Adrenal gland (tissue), 19 donors: ENCODE measurements at places on chromosomes 7 and 10. TPM values are rescaled to one million over a fixed set of nuclear protein-coding genes. Genes with fewer than 3 reads are reported as not detected.

DNA sequence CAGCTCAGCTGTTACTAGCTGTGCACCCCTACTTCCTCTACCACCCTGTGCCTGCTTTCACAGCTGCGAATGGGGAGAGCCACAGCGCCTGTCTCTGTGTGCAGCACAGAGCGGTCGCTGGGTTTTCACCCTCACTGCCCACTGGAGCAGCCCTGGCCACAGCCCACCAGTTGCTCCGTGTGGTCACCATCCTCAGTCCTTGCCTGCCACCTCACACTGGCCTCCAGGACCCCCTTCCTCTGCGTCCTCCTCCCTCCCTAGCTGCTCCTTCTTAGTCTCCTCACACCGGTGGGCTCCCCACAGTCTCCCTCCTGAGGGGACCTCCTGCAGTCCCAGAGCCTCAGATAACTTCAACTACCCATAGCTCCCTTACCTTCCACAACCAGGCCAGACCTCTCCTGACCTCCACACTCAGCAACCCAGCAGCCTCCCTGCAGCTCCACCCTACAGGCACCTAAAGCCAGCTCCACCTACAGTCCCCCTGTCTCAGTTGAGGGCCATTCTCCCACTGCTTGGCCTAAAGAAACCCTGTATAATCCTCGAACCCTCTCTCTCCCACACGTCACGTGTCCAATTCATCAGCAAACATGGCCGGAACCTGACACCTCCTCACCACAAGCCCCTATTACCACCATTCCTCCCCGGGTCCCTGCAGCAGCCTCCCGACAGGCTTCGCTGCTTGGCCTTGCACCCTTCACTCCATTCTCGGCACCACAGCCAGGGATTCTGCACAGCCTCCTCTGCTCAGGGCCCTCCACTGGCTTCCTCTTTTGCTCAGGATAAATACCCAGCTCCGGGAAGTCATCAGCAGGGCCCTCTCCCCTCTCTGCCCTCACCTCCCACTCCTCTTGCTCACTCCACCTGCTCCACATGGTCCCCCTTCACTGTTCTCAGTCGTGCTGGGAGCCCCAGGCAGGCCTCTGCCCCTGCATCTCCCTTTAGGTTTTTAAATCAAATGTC lies 28.1 kb downstream of the PLAC9 start:
- no peak for DNase-seq

GRCh38 chr10:20988357-20988983 lies 91.4 kb upstream of the NEBL start:
- no peak for DNase-seq

GRCh38 chr7:1108264-1108920 lies 20.5 kb downstream of the GPER1 start:
- DNase-seq, result no peak

DNA sequence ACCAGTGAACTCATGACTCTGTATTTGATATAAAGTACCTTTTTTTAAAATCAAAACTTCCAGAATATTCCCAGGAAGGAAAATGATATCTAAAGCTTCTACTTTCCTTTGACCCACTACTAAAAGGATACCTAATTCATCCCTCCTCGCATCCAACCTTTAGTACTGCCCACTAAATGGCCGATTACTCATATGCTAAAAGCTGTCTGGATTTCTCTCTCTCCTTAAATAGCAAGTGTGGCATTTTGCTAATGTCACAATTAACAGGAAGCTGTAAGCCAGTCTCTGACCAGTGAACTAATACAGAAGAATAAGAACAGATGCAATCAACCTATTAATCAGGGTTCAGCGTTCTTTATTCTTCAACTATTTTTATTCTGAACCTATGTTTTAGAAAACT lies 59.0 kb downstream of the DNAJB9 start:
- DNase-seq, result no peak

- no peak for DNase-seq
Measured at GRCh38 chr10:21479570-21480315, 45.7 kb downstream of the SKIDA1 start.

DNA sequence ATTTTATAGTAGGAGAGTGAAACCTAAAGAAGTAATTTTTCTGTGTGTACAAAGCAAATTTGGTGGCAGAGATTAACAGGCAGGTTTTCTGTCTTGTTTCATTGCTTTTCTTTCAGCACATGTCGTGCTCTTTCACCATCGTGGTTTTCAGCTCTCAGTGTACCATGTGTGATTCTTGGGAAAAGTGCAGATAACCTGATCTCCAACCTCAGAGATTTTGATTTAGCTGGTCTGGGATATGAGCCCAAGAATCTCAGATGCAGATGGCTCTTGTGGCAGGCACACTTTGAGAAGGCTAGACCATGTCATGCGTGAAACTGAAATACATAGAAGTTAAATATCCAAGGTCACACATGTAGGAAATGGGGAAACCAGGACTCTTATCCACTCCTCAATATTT lies 317.4 kb downstream of the EXOC4 start:
- DNase-seq, result no peak

GRCh38 chr10:13820964-13821337 lies 234.2 kb downstream of the PRPF18 start:
- no peak for DNase-seq

The EPDR1 gene
- total RNA-seq, result 68.0 TPM

The SLC16A12 gene
- 0.26 TPM for total RNA-seq

The URGCP gene
- 64.2 TPM for total RNA-seq

The CACNA2D1 gene
- 33.7 TPM for total RNA-seq
